Activated CD4-positive, alpha-beta memory T cell treated with anti-CD3 and anti-CD28 coated beads for 36 hours (primary cell): ENCODE measurements at places on chromosomes 4 and X.

DNA sequence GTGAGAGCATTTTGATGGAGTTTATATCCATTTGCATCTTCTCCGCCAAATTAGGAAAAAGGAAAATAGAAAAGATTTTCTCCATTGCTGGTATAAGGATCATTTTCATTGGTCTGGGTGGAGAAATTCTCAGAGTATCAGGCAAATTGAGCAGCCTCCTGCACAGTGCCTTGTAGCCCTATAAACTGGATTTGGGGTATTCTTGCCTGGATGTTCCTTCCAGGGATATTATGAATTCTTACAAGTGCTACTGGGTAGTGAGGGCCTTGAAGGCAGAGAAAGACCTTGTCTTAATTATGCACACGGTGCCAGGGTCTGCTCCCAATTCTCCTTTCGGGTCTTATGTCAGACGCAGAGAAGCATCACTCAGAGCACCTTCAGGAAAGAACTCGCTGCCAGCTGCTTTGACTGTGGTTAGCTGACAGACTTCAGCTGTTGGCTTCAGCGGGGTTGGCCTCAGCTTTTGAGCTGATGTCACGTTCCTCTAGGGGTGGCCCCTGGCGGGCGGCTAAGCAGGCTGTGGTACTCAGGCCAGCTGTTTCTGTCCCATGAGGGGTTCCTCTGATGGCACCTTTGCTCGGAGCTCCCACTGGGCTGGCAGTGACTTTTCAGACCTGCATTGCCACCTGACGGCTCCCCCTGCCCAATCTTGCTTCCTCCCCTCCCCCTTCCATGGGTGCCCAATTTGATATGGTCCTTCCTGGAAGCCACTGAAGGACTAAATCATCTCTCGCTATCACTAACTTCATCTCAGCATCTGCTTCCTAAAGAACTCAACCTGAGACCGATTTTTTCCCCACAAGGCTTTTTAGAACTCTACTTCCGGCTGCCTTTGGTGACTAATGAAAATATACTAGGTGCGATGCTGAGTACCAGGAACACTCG is 519.5 kb downstream of the BCOR start:
- peak; percentile 84 for DNase-seq

DNA sequence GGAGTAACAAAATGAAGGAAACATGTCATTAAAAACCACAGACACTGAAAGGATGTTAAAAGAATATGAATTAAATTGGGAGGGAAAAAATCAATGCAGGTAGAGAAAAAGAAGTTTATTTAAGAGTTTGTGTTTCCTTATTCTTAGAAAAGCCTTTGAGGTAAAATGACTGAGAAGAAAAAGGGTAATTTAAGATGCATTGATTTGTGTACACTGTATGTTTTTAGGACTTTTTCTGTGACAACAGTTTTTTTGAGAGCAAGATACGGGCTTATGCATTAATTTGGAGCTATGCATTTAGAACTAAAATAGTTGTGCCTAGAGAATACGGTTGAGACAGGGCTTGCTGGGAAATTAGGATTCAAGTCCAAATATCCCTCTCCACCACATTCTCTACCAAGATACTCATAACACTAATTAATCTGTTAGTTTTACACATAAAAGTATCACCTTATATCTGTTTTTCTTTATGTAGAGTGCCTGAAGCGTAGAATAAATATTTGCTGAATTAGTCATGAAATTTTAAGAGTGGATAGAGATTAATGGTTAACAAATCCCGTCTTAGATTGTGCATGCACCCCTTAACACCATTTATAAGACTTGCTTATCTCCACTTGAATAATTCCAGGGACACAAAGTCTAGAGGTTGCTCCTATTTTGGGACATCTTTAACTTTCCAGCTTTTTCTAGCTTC is 232.5 kb downstream of the PCDH7 start:
- no peak for DNase-seq

- DNase-seq: no peak
Observed at GRCh38 chr4:78766026-78766425, 10.1 kb upstream of the BMP2K start.

GRCh38 chr4:136749989-136750388 is 782.3 kb downstream of the PCDH18 start:
- DNase-seq: no peak

DNA sequence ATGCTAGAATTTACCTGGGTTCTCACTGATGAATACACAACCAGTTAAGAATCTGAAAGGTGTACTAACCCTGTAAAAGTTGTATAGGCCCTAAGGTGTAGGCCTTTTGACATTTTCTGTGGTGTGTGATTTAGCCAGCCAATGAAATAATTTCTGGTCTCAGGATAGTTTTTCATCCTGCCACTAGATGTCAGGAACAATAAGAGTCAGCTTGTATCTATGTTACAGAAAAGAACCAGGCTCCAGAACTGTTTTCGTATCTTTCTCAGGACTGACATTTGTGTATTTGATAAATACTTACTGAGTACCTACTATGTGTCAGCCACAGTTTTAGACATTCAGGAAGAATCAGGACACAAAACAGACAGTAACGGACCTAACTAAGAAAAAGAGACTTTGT is 673.6 kb upstream of the TENM3 start:
- DNase-seq: no peak

DNA sequence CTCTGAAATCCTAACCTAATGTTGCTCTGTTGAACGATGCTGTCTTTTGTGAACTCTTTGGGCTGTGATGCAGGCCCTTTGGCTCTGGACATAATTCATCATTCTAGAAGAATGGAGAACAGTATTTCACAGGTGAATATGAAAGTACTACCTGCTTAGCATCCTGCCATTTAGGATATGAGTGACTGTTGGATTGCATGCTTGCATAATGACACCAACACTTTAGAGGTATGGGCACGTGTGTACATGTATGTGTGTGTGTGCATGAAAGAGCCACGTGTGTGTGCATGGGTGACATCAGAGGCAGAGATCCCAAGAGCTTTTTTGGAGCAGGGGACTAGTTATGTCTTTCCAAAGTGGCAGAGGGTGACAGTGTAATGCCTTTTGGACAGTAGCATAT is 70.2 kb upstream of the ZNF518B start:
- DNase-seq: no peak

DNA sequence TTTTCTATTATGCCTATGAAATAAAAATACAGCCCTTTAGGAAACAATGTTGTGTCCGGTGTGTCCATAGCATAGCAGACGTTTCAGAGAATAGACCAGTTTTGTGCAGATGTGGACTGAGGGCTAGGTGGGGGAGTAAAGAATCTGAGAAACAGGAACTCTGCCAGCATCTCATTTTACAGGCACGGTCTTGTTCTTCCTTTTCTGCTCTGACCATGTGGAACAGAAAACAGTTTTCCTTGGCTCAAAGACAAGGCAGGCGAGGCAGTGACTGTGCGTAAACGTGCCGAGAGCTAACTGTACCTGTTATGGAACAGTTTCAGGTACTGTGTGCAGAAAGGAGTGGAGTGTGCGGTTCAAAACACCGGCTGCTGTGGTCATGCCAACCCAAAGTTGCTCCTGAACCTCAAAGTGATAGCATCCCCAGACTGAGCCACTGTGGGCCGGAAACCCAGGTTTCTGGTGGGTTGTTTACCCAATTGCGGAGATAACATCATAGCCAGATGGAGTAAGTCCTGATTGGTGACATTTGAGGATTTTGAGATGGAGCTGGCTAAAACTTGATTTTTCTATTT is 20.2 kb downstream of the CNGA2 start:
- no peak for DNase-seq

DNA sequence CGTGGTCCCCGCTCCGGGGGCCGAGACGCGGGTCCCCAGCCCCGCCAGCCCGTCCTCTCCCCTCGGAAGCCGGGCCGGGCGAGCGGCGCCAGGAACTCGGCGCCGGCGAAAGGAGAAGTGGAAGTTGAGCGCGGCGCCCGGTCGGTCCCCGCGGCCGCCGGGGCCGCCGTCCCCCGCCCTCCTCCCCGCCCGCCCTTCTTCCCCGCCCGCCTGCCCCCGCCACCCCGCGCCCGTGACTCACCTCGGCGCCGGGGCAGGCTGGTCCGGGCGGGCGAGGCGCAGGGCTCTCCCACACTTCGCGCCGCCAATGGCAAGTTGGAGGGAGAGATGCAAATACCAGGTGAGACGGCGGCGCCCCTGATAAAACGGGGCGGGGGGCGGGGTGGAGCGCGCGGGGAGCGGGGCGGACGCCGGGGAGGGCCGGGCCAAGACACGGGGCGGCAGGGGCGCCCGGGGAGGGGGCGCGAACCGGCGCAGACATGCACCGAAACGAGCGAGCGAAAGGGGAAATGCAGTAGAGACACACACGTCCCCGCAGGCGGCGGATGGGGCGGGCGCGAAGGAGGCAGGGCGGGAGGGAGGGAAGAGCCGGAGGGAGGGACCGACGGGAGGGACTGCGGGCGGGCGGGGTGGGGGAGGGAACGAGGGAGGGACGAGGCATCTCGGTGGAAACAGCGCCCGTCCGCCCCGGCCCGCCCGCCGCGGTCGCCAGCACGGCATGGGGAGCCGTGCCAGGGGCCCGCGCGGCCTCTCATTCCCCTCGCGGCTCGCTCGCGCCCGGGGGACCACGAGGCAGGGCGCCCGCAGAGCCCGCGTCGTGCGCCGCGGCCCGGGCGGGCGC is at the start of gene ELF4:
Gene ELF4 (minus strand): TSS at position 119 of the 841 bp plus-strand sequence. CDS start 29,167 bp downstream, outside the sequence.
- peak; percentile 70 for DNase-seq
